ENCODE measurements at places on chromosomes 1 and 21.
A peak's percentile ranks its signal among the peaks of the same experiment; 100 is the strongest.

- DNase-seq = no peak
These were observed 58.6 kb downstream of the CACNA1E start for GRCh38 chr1:181541947-181542346.

DNA sequence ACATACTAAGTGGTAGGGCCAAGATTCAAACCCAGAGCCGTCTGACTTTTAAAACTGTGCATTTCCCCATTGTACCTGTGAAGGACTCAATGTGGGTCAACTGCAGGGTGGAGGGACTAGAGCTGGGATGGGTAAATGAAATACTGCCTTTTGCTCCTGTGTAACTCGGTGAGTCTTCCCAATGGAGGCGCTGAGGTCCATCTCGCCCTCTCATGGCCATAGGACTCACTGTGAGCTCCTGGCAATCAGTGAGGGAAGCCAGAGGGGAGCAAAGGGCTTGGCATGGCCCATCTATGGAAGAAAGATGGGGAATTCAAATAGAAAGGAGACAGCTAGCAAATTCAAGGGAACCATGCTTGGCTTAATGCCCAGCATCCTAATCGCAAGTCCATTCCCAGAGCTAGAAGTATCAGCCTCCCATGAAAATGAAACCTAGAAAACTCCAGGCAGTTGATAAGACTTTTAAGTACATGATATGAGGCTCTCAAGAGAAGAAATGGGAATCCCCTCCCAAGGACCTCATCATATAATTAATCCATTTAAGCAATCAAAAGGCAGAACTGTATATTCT lies 25.4 kb upstream of the CGN start:
- no peak for DNase-seq

DNA sequence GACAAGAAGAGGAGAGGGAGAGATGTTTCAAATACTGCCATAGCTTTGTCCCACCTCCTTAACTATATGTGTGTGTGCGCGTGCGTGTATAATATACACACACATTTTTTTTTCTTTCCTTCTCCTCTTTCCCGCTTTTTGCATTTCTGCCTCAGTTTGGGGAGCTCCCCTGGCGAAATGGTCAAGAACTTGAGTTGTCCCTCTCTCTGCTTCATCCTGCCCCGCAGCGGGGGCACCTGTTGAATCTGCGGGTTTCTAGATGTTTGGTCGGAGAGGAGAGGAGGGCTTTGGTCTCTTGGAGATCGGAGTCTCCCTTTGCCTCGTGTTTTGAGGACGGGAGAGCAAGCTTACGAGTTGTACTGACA lies 504 bp downstream of the SCCPDH start:
- peak; percentile 0 for DNase-seq

DNA sequence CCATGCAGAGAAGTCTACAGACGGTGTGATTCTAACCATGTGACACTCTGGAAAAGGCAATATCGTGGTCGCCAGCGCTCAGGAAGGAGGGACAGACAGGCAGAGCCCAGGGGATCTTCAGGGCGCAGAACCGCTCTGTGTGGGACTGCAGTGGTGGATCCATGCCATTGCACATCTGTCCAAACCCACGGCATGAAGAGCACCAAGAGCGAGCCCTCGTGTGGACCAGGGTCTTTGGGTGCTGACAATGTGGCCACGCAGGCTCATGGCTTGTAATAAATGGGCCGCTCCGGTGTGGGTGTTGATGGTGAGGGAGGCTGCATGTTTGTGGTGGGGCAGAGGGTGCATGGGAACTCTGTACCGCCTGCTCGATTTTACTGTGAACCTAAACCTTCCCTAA lies 25.3 kb upstream of the POFUT2 start:
- no peak for DNase-seq

DNA sequence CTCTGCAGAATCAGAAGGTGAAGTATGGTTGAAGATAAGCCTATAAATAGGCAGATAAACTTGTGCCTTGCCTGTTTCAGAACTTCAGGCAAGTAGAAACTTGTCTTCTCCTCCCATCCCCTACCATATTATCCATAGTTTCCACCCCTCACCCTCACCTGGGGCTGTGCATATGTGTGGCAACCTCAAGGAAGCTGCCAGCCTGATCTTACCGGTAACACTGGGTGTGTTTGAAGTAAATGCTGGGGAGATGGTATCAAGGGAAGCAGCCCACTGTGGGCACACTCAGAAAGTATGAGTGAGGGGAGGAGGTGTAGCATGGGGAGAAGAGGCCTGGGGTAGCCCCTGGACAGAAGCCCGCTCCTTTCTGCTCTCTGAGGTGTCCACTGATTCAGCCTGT lies 14.5 kb downstream of the VANGL2 start:
- DNase-seq = no peak

- no peak for DNase-seq
These were observed 7.6 kb downstream of the APOBEC4 start for GRCh38 chr1:183645531-183645930.

GRCh38 chr1:246572785-246573184 lies 6.5 kb downstream of the CNST start:
- DNase-seq = no peak

DNA sequence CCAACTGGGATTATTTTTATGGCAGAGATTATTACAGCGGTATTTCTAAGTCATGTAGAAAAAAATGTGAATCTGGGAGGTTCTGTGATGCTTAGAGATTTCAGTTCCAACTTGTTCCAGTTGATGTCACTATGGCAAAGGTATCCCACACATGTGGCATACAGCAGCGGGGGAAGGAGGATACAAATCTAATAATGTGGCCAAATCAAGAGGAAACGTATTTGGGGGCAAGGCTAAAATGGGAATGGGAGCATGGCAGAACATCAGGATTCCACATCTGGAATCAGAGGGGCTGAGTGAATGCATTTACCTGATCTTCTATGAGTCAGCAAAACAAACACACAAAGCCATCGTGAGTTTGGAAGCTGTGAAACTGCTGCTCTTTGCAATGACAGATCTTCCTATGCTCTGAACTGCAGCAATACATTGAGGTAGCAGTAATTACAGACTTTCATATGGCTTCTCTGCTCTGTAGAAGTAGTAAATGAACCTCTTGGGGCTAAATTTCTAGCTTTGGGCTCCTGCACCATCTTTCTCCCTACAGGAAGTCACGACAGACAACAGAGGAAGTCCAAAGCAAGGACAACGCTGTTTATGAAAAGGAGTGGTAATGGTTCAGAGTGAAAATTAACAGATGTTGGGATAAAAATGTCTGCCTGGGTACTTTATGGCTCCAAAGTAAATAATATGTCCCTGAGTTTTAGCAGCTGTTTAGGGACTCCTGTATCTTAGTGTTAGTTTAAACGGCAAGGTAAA lies 55.5 kb downstream of the GABPA start:
- DNase-seq = peak; percentile 4

GRCh38 chr1:4615501-4615900 lies 38.9 kb upstream of the AJAP1 start:
- no peak for DNase-seq

DNA sequence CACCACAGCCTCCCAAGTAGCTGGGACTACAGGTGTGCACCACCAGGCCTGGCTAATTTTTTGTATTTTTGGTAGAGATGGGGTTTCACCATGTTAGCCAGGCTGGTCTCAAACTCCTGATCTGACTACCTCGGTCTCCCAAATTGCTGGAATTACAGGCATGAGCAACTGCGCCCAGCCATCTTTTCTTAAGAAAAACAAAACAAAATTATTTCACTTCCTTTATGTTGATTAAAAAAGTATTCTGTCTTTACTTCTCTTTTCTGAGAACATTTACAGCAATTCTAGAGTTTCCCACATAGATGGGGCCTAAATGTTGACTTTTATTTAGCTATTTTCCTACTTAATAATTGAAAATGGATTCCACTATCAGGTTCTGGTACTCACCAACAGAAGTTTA lies 17.3 kb upstream of the TMEM183A start:
- no peak for DNase-seq

DNA sequence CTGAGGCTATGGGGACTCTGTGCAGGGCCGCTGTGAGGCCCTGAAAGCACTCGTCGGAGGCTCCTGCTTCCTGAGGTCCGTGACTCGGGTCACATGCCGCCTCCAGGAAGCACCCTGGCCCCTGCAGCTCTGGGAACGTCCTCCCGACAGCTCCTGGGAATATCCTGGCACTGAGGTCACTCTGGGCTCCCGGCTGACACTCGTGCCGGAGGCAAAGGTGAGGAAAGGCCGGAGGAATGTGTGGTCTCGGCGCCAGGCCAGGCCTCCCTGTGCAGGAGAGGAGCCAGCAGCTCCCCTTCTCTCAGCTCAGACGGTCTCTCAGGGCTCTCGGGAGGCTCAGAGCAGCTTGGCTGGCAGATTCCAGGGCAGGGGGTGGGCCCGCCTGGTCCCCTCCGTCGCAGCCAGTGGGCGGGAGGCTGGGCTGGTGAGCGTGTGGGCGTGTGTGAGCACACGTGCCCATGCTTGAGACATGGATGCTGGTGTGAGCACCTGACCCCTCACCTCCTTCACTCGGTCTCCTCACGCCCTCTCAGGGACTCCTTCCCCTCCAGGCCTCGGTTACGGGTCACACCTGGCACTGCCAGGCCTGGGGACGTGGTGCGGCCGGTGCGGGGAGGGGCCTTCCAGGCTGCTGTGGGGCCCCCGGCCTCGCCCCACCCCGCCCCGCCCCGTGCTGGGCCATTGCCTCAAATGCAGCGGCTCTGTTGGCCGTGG lies 5.5 kb upstream of the RNF223 start:
- no peak for DNase-seq

DNA sequence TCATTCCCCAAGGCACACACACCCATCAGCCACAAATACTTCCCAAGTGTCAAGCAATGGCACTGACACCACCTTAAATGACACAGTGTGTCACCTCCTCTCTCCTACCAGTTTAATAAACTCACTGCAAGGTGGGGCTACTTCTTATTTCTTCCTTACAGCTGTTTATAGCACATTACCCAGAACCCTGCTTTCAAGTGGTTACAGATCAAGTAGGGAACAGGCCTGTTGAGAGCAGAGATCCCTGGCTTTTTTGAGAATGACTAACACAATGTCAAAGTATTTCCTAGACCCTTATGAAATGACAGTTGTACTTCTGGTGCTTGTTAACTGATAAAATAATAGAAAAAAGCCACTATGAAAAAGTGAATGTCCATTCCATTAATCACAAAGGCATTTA lies 19.8 kb downstream of the ZBTB17 start:
- no peak for DNase-seq

- DNase-seq = no peak
These were observed 25.2 kb upstream of the ROR1 start for GRCh38 chr1:63748641-63749040.

DNA sequence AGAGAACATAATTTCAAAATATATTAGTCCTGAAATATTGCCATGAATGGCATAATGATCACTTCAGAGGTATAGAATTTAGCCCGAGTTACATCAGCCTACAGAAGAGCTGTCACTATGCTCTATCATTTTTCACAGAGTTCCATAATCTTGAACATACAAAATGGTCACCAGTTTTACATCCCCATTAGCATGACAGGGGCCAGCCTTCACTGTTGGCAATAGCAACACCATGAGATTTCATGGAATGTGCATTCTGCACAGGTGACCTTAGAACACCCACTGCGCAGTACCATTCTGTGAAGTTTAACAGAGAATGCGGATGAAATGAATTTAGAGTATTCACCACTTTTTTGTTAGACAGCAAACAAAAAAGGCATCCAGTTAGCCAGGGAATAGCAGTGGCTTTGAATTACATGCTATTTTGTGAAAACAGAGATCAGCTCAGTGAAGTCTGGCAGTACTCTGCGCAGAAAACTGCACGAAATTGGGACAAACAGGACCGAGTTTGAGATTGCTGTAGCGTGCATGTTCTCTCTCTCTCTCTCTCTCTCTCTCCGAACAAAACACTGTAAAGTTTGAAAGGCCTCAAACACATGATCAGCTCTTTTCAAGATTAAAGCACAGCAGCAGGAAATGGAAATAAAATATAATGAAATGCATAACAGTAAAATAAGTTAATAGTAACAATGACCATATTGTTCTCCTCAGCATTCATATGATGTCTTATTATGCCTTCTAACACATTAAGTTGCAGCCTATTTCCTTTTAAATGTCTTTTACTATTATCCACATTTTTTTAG lies 349.3 kb downstream of the USH2A start:
- no peak for DNase-seq

- no peak for DNase-seq
These were observed 24.9 kb downstream of the MATN1 start for GRCh38 chr1:30698401-30698981.

DNA sequence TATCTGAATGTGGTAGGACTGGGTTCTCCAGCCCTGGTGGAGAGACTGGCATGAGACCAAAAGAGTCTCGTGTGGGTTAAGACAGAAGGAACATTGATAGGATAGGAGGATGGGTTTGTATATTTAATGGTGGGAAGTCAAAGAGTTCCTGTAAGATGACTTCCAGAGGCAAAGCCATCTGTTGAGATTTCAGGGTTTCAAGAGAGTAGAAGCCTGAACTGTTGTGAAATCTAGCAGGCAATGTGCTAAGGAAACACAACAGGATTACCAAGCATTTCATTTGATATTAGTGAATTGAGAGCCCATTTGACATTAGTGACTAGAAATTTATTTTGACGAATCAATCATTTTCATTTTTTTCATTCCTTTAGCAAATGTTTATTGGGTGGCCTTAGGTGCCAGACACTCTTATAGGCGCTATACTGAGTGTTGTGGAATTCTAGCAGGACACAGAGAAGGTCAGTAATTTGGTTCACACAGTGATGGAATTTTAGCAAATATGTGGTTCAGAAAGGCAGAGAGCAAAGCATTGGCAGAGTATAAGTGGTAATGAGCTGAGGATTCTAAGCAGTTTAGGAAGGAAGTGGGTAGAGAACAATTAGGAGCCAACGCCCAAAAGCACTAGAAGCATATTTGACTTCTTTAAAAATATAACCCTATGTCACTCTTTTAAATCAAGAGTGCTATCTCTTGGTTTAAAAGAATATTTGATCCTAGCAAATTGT lies 149.3 kb downstream of the AK5 start:
- no peak for DNase-seq

DNA sequence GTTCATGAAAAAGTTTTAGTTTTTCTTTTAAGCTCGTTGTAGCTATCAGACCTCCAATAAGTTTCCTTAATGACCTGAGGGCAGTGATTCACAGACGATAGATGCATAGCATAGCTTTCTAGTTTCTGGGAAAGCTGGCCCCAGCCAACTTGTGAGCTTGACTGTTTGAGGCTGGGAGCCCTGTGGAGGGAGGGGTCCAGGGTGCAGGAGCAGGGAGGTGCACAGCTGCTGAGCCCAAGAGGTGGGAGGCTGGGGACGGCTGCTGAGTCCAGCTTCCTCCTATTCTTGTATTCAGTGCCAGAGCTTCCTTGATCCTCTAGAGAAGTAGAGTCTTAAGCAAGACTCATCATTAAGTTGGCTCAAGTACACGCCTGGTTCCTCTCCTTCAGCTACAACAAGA lies 11.0 kb upstream of the AVPR1B start:
- DNase-seq = no peak

GRCh38 chr1:24868016-24868875 lies 61.8 kb downstream of the RUNX3 start:
- DNase-seq = no peak

GRCh38 chr1:230076121-230076520 lies 9.1 kb downstream of the GALNT2 start:
- DNase-seq = no peak

Data from stimulated activated naive B cell treated with anti-CD40 and anti-IgM and Interleukin-4, amounts not matched to agents 10 μg/mL and 1 μg/mL and 100 μg/mL, for 72 hours (primary cell).